ENCODE measurements at places on chromosomes 12 and 14.

- DNase-seq, result no peak
These were observed 177.7 kb downstream of the MED13L start for GRCh38 chr12:116099652-116100432.

- DNase-seq, result no peak
These were observed 7.0 kb upstream of the ACSS3 start for GRCh38 chr12:81070846-81071245.

GRCh38 chr12:120366845-120367232, 2.1 kb downstream of the MSI1 start:
- DNase-seq, result no peak

DNA sequence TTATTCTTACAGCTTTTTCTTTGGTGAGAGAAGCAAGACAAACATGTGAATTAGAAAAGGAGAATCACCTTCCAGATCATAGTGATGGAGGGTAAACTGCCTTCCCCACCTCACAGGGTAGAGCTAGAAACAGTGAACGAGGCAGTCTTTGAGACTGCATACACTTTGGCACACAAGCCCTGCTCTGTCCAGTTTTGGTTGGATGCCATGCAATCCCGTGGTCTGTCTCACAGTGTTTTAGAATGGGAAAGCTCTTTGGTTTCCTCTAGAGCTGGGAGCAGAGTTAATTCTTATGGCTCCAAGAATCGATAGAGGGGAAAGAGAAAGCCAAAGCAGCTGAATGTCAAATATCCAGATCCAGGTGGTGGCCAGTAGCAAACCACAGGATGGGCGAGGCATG, 21.9 kb downstream of the TDP1 start:
- DNase-seq, result no peak

- no peak for DNase-seq
These were observed 627.0 kb upstream of the FBXO33 start for GRCh38 chr14:40058901-40059897.

DNA sequence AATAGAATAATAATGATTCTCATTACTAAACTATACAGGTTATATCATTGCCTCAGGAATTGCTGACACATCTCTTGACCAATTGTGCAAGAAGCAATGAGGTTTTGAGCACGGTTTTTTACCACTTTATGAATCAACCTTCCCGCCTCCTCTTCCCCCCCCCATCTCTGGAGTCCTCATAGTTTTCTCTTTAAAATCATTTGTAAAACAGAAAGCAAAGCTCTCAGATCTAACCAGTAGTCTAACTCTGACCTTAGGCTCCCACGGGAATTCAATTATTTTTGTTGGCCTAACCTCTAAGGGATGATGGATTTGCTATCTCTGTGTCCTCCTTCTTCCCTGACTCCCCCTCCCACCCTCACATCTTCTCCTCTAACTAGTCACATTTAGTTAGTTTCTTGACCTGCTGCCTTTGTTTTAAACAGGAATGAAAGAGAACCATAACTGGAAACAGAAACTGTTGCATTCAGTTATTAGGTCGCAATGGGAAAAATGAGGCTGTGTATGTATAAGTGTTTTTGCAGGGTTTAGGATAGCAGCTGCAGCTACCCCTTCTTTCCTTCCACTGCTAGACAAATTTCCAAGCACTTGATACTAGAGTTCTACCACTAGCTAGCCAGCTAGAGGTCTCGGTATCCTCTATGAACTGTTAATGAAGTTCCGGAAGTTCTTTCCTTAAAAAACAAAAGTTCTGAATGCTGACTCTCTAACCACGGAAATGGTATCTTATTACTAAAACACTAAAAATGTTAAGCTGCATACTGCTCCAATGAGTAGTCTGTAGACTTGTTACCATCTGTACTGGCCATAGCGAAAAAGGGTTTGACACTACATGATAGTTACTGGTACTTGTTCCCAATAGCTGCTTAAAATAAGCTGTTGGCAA, 65.4 kb downstream of the TAOK3 start:
- DNase-seq, result no peak

DNA sequence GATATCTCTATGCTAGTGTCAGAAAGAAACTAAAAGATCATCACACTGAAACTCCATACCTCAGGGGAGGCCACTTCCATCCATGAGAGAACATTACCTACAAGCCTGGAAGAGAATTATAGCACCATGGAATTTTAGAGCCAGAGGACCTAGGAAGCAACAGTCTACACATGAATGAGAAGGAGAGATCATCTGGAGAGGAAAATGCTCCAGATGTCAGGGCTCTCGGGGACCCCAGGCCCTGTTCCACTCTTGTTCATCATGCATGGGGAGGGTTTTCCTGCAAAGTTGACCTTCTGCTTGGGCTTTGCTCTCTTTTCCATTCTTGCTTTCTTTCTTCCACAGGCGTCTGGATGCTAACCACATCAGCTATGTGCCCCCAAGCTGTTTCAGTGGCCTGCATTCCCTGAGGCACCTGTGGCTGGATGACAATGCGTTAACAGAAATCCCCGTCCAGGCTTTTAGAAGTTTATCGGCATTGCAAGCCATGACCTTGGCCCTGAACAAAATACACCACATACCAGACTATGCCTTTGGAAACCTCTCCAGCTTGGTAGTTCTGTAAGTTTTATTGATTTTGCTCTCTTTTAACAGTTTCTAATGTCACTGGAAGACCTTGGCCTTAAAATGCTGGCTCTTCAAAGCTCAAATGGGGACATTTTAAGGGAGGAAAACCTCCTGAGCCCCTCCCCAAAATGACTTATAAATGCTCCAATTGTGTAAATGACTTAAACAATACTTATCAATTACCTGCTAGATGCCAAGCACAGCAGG, 110.7 kb downstream of the ZFC3H1 start:
- DNase-seq, result no peak

DNA sequence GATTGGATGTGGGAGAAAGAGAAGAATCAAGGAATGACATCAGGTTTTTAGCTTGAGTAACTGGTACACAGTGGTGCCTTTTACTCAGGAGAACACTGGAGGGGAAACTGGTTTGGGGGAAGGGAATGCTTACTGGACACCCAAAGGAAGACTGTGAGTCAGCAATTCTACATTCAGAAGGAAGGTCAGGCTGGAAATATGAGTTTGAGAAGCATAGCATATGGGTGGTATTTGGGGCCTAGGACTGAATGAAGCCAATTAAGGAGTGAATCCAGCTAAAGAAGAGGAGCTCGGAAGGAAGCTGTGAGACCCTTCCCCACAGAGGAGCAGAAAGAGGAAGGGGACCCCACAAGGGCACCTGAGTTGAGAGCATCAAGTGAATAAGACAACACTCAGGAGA, 35.4 kb downstream of the DMAC2L start:
- DNase-seq, result no peak
